Activated T-cell treated with anti-CD3 and anti-CD28 coated beads, Interleukin-2, amount 50 U/mL, for 4 hours (primary cell): ENCODE measurements at places on chromosomes 12 and 14. TPM values are rescaled to one million over a fixed set of nuclear protein-coding genes. Genes with fewer than 3 reads are reported as not detected.

DNA sequence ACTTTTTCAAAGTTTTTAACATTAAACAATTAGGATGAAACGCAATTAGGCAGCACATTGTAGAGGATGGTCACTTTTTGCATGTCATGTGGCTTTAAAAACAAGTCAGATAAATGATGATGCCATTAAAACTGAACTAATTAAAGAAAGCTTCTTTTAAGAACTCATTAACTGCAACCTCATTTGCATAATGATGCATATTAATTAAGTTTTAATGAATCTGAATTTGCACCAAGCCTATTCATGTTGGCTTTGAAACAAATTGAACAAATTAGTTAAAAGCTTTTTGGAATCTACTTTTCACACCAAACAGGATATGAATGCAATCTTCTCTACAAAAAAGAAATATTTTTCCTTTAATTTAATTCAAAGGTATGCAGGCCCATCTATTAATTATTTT, 499.0 kb downstream of the VRK1 start:
- DNase-seq = no peak

DNA sequence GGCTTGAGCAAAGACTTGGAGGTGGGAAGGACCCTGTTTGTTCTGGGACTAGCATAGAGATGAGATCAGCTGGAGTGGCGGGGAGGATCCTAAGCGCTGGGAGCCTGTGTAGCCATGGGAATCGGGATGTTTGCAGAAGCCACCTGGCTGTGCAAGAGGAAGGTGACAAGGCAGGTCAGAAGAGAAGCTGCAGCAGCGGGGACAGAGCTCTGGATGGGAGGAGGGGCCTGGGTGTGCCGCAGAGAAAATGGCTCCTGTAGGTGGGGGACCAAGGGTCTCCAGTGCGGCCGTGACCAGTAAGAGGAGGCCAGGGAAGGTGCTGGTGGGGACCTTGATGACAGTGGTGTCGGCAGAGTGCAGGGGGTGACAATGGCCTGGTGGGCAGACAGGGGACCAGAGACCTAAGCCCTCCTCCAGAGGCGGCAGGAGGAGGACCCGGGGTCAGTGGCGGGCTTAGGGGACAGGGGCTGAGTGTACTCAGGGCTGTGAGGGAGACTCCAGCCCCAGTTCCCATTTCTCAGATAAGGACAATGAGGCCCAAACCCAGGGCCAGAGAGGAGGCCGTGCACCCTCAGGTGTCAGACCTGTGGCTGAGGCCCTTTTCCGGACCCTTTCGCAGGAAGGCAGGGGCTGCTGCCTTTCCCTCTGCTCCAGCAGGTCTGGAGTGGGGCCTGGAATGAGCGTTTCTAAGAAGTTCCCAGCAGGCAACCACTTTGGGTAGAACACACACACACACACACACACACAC, 206.6 kb upstream of the RTL1 start:
- no peak for DNase-seq

DNA sequence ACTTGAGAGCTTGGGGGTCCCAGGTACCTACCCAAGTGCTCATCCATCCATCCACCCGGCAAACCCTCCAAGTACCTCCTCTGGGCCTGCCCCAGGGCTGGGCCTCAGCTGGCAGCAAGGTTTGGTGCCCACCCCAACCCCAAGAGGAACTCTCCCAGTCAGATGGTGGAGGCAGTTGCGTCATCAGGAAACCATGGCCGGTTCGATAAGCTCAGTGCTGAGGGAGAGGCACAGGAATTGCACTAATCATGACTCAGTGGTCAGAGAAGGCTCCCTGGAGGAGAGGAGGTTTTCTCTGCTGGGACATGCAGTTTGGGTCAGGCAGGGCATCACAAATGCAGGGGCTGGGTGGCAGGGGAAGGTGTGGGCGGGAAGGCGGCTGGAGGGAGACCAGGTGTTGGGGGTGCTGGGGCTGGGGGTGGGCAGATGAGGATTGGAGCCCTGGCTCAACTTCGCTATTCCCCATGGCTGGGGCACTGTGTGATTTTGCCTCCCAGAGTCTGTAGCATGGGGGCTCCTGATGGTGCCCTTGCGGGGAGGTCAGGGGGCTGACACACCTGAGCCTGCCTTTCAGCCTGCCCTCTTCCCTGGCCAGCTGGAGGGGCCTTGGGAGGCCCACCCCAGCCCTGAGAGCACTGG, 32.2 kb downstream of the SH2B3 start:
- DNase-seq = no peak

GRCh38 chr12:59733200-59733599, 137.4 kb downstream of the SLC16A7 start:
- DNase-seq = no peak

ARHGAP9 gene
- 64.6 TPM for total RNA-seq

CLEC4A gene
- not detected for total RNA-seq

FAM90A1 gene
- not detected for total RNA-seq
